ENCODE measurements at places on chromosomes 16 and 17. TPM values are rescaled to one million over a fixed set of nuclear protein-coding genes. Genes with fewer than 3 reads are reported as not detected.

The SCN4A gene
- not detected for total RNA-seq

DNA sequence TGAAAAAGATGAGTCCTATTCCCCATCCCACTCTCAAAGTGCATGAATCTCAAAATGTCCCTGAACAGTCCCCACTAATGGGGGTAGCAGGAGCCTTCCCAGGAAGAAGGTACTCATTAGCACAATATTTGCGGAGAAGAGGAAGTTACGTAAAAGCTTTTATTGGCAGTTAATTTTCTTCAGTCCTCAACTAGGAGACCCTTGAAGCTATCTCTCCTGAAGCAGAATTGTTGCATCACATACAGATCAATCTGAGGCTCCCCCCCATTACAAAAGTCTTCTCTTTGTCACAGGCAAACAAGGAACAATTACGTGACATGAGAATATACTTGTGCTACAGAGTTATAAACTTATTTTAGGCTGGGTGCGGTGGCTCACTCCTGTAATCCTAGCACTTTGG, 14.2 kb downstream of the SLFN12L start:
- peaks cover 94% of the 10 kb centered on the region for H3K4me1 ChIP-seq
- no peaks in the 10 kb centered on the region for H3K27me3 ChIP-seq
- DNase-seq: no peak

DNA sequence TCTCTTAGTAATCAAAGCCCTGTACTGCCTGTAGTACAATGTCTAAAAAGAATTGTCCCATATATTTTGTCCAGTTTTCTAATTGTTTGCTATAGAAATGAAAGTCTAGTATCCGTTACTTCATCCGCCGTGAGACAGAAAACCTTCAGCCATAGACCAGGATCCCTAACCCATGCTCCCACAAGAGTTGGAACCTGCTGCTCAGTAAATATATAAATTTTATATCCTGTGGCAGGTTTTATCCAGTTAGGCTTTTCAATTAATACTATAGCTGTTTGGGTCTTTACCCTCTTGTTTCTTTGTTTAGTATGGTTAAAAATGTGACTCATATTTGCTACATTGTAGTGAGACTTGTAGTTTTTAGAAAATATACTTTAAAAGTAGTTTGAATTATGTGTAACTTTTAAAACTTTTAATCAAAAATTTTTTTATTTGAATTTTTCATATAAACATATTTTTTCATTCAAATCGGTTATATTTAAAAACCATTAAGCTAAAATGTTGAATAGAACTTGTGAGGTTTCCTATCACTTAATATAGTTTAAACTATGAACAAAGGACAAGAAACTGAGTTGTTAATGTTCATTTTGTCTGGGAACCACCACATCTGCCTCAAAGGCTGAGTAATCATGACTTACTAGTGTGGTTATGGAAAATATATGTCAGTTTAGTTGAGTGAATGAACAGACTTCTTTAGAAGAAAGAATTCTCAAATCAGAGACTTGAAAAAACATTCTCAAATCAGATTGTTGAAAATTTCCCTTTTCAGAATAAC, 54.8 kb downstream of the VMP1 start:
- H3K4me1 ChIP-seq: peaks cover 44% of the 10 kb centered on the region
- peak overlapping the region; percentile 63 for H3K27ac ChIP-seq
- no peaks in the 10 kb centered on the region for H3K27me3 ChIP-seq
- peak overlapping the region; percentile 6 for H3K4me3 ChIP-seq

The KRT12 gene
- total RNA-seq: not detected

The ADAD2 gene
- total RNA-seq: not detected

The FBXW10 gene
- total RNA-seq: not detected

- no peak overlapping the region for H3K4me3 ChIP-seq
- no peaks in the 10 kb centered on the region for H3K4me1 ChIP-seq
- no peak overlapping the region for H3K27ac ChIP-seq
- peaks cover 2% of the 10 kb centered on the region for H3K27me3 ChIP-seq
- no peaks in the 10 kb centered on the region for H3K36me3 ChIP-seq
- no peak for DNase-seq
These were observed 39.8 kb upstream of the MMP2 start for GRCh38 chr16:55439101-55439690.

The TP53TG3B gene
- total RNA-seq: not detected

- H3K36me3 ChIP-seq: no peaks in the 10 kb centered on the region
- no peak overlapping the region for H3K27ac ChIP-seq
- DNase-seq: no peak
- H3K27me3 ChIP-seq: no peaks in the 10 kb centered on the region
- H3K4me3 ChIP-seq: no peak overlapping the region
These were observed 1021.1 kb upstream of the CDH8 start for GRCh38 chr16:63057341-63057740.

- peaks cover 61% of the 10 kb centered on the region for H3K36me3 ChIP-seq
- peaks cover 5% of the 10 kb centered on the region for H3K4me1 ChIP-seq
- no peak overlapping the region for H3K27ac ChIP-seq
- H3K4me3 ChIP-seq: no peak overlapping the region
- DNase-seq: no peak
- no peaks in the 10 kb centered on the region for H3K27me3 ChIP-seq
These were observed 10.0 kb downstream of the POLDIP2 start for GRCh38 chr17:28347261-28347891.

The UNC13D gene
- total RNA-seq: 234 TPM

The CRYBA1 gene
- not detected for total RNA-seq

GRCh38 chr17:38449364-38449763, 21.1 kb downstream of the ARHGAP23 start:
- H3K4me3 ChIP-seq: no peak overlapping the region
- no peak for DNase-seq
- peaks cover 20% of the 10 kb centered on the region for H3K27me3 ChIP-seq
- no peaks in the 10 kb centered on the region for H3K36me3 ChIP-seq
- no peak overlapping the region for H3K27ac ChIP-seq

DNA sequence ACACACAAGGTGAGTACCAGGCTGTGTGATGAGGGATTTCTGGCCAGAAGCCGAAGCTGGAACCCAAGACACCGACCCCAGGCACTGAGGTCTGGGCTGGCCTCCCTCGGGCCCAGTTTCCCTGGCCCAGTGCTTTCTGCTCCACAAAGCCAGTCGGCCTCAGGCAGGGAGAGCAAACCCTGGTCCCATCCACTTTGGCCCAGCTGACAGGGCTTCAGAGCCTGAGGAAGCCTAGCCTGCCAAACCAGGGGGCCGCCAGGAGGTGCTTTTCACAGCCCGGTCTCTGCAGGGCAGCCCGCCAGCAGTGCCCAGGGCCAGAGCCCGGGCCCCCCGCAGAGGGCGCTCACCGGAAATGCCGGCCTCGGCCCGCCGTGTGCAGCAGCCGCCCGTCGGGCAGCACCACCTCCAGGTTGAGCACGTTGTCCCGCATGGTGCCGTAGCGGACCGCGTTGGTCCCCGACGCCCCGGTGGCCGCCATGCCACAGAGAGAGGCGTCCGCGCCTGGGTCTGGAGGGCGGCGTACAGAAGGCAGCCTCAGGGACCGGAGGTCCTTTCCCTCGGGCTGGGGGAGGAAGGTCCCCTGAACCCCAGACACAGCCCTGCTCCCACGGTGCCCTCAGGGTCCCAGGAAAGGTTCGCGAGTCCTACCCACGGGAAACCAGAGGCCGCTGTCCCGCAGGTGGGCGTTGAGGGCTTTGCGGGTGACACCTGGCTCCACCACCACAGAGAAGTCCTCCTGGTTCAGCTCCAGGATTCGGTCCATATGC, 2.2 kb downstream of the LDHD start:
- H3K36me3 ChIP-seq: no peaks in the 10 kb centered on the region
- H3K4me3 ChIP-seq: no peak overlapping the region
- no peak for DNase-seq
- H3K27ac ChIP-seq: no peak overlapping the region

The ACD gene
- total RNA-seq: 51.4 TPM

- H3K36me3 ChIP-seq: no peaks in the 10 kb centered on the region
- H3K4me1 ChIP-seq: no peaks in the 10 kb centered on the region
- no peak overlapping the region for H3K27ac ChIP-seq
- DNase-seq: no peak
- no peak overlapping the region for H3K4me3 ChIP-seq
These were observed 249.4 kb downstream of the WWOX start for GRCh38 chr16:78348886-78349285.

DNA sequence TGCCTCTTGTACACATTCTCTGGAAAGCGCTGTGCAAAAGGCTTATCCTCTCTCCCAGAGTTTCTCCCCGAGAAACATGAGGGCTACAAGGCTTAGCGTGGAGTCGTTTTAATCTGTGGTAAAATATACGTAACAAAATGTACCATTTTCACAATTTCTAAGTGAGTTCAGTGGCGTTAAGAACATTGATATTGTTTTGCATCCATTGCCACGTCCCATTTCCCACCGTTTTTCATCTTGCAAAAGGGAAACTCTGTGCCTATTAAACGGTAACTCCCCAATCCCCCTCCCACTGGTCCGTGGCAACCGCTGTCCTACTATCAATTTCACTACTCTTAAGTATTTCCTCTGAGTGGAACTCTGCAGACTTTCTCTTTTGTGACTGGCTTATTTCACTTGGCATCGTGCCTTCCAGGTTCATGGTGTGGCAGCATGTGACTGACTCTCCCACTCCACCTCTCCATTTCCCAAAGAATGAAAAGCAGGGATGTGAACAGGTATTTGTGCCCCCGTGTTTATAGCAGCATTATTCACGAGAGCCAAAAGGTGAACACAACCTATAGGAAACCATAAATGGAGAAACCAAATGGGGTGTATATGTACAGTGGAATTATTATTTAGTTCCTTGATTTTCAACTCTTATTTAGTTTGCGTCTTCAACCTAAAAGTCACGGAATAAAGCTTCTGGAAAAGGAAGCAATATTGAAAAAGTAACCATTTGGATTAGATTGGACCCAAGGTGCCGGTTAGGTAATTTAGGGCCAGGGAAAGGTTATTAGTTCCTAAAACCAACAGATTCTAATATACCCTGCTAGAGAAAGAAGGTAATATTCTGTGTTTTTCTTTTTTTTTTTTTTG, 1.1 kb upstream of the USP32 start:
- DNase-seq: peak; percentile 44
- peak overlapping the region; percentile 99 for H3K27ac ChIP-seq
- no peaks in the 10 kb centered on the region for H3K27me3 ChIP-seq
- peaks cover 14% of the 10 kb centered on the region for H3K36me3 ChIP-seq
- peaks cover 56% of the 10 kb centered on the region for H3K4me1 ChIP-seq
- H3K4me3 ChIP-seq: peak overlapping the region; percentile 94

The ZFHX3 gene
- total RNA-seq: 2.5 TPM

The LGALS9B gene
- total RNA-seq: 0.45 TPM

DNA sequence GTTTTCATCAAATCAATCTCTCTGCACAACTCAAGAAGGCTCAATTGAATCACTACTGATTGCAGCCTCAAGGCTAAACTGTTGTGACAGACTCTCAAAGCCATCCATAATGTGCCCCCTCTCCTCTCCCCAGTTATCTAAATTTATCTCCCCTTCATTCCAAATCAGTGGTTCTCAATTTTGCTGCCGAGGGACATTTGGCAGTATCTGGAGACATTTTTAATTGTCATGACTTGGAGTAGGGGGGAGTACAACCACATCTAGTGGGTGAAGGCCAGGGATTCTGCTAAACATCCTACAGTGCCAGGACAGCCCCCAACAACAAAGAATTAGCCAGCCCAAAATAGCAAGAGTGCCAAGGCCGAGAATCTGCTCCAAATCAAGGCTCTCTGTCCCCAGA, 9.1 kb downstream of the USP31 start:
- H3K4me1 ChIP-seq: peaks cover 9% of the 10 kb centered on the region
- H3K36me3 ChIP-seq: peaks cover 13% of the 10 kb centered on the region
- no peak for DNase-seq
- no peak overlapping the region for H3K4me3 ChIP-seq
- no peak overlapping the region for H3K27ac ChIP-seq

- peaks cover 13% of the 10 kb centered on the region for H3K27me3 ChIP-seq
- no peaks in the 10 kb centered on the region for H3K36me3 ChIP-seq
- H3K4me1 ChIP-seq: peaks cover 9% of the 10 kb centered on the region
- no peak overlapping the region for H3K27ac ChIP-seq
- peak; percentile 76 for DNase-seq
- H3K4me3 ChIP-seq: peak overlapping the region; percentile 59
These were observed 15.0 kb upstream of the C17orf58 start for GRCh38 chr17:68011199-68011665.

The SLC38A10 gene
- total RNA-seq: 83.5 TPM

GRCh38 chr16:81435103-81435502, 9.5 kb upstream of the CMIP start:
- no peaks in the 10 kb centered on the region for H3K36me3 ChIP-seq
- peaks cover 39% of the 10 kb centered on the region for H3K27me3 ChIP-seq
- no peak for DNase-seq
- H3K4me1 ChIP-seq: peaks cover 9% of the 10 kb centered on the region
- H3K27ac ChIP-seq: no peak overlapping the region

GRCh38 chr17:76539631-76540271, at the start of gene PRCD:
TSS of gene PRCD (plus strand) at chr17:76540044. CDS start at chr17:76540142, 98 bp downstream.
- H3K27ac ChIP-seq: no peak within 1 kb of the TSS
- H3K4me3 ChIP-seq: no peak within 1 kb of the TSS
- no peaks in the 10 kb centered on the region for H3K36me3 ChIP-seq
- DNase-seq: no peak

- H3K4me3 ChIP-seq: no peak overlapping the region
- H3K27me3 ChIP-seq: no peaks in the 10 kb centered on the region
- H3K36me3 ChIP-seq: no peaks in the 10 kb centered on the region
- no peaks in the 10 kb centered on the region for H3K4me1 ChIP-seq
- no peak for DNase-seq
These were observed 14.7 kb upstream of the GSG1L start for GRCh38 chr16:28078261-28078660.

The MT3 gene
- total RNA-seq: 6.2 TPM

- no peak overlapping the region for H3K27ac ChIP-seq
- no peak for DNase-seq
- no peak overlapping the region for H3K4me3 ChIP-seq
- H3K36me3 ChIP-seq: no peaks in the 10 kb centered on the region
- H3K4me1 ChIP-seq: no peaks in the 10 kb centered on the region
These were observed 176.7 kb downstream of the C16orf95 start for GRCh38 chr16:87140211-87141200.

The AOC3 gene
- 1.4 TPM for total RNA-seq

The KRTAP17-1 gene
- total RNA-seq: not detected

DNA sequence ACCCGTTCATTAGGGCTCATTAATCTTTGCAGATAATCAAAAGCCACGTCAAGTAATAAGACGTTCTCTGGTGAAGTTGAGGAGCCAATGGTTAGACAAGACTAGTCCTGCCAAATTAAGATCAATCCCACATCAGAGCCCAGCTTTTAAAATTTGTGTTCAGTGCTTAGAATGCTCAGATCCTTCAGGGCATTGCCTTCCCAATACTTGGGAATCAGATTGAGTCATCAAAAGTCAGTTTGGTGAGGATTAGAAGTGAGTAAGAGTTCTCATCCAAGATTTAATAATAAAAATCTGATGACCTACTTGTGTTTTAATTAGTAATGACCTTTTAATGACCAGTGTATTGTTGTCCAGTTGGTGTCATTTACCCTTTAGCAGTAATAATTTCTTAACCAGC, 19.8 kb downstream of the MAP2K4 start:
- peaks cover 9% of the 10 kb centered on the region for H3K4me1 ChIP-seq
- no peak overlapping the region for H3K27ac ChIP-seq
- no peak for DNase-seq
- no peak overlapping the region for H3K4me3 ChIP-seq
- peaks cover 29% of the 10 kb centered on the region for H3K36me3 ChIP-seq

DNA sequence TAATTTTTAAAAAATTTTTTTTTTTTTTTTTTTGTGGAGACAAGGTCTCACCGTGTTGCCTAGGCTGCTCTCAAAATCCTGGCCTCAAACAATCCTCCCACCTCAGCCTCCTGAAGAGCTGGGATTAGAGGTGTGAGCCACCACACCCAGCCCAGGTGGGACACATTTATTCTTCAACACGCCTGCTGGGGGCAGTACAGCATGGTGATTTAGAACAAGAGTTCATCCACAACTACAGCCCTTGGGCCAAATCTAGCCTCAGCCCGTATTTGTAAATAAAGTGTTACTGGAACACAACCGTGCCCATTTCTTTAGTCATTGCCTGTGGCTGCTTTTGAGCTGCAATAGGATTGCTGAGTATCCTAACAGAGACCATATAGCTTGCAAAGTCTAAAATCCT, 92.8 kb downstream of the KATNIP start:
- DNase-seq: peak; percentile 26
- no peaks in the 10 kb centered on the region for H3K27me3 ChIP-seq
- H3K27ac ChIP-seq: no peak overlapping the region
- H3K36me3 ChIP-seq: peaks cover 2% of the 10 kb centered on the region

All from activated CD8-positive, alpha-beta T cell treated with anti-CD3 and anti-CD28 coated beads, Interleukin-2, amount 10 ng/mL, durations not matched to agents 7 days and 5 days (primary cell).